ENCODE measurements at places on chromosomes 11 and 22.

- DNase-seq = no peak
Observed at GRCh38 chr11:71496421-71496820, 30.6 kb upstream of the KRTAP5-7 start.

DNA sequence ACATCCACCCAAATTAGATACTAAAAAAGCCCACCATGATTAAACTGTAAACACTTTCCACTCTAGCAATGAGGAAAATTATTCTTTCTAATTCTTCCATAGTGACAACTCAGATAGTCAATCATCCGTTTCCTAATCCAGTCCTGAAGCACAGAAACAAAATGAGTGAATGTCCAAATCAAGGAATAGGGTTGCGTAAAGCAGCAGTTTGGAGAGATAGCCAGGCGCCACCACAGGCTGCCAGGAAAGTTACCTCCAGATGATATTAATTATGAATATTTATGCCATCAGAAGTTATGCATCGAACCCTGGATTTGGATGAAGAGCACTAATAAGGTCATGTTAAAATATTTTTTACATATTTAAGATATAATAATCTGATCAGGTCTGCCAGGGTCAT lies 63.2 kb downstream of the ETS1 start:
- DNase-seq = no peak

GRCh38 chr22:47249370-47249928 lies 487.0 kb downstream of the TBC1D22A start:
- DNase-seq = no peak

DNA sequence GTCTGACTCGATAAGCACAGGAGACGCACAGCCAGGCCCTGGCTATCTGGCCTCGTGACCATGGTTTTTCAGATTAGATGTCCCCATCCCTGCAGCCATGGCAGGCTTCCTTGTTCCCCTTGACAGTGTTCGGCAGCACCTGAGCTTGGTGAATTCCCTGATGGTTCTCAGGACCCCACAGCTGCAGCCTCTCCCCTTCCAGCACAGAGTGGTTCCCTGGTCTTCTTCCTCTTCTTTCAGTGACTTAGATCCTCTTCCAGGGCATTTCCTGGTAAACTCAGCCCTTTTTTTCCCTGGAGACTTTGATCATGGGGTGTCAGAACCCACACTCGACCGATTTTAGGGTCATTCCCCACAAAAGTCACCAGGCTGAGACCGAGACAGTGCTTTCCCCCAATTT lies 14.5 kb downstream of the GLB1L3 start:
- DNase-seq = no peak

DNA sequence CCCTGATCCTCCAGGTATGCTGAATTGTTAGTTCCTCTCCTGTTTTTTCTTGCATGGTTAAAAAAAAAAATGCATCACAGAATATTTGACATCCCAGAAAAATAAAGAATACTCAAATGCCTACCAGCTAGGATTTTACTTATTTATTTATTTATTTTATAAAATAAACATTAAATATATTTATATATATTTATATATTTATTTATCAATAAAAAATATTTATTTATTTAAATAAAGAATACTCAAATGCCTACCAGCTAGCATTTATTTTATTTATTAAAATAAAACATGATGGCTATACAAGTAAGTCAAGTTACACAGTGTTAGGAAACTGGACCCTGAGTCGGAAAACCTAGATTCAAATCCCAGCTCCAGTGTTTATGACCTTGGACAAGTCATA lies 164.1 kb downstream of the NAV2 start:
- no peak for DNase-seq

DNA sequence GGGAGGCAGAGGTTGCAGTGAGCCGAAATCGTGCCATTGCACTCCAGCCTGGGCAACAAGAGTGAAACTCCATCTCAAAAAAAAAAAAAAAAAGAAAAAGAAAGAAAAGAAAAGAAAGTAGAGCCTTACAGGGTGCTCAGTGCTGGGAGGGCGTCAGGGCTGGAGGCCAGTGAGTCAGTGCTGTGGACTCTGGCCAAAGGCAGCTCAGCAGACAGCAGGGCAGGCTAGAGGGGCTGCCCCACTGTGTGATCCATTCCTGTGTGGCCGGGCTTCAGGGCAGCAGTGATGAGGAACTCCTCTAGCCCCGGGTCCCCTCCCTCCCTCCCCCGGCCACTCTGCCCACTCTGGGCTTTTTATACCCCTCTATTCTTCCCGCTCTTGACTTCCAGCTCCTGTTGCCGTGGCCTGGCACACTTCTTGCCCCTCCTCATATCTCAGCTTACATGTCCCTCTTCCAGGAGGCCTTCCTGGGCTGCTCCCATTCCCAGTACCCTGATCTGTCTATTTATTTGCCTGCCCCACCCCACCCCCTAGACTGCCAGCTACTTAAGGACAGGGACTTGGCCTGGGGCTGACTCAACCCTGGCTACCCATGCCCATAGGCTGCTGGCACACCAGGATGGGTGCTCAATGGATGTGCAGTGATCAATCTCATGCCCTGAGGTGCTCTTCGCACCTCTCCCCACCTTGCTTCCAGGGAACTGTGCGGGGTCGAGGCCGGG lies 10.1 kb downstream of the SYT12 start:
- no peak for DNase-seq

- DNase-seq = no peak
Observed at GRCh38 chr22:16955678-16956210, 52.3 kb downstream of the GAB4 start.
